ENCODE measurements at places on chromosomes 1 and 21.

DNA sequence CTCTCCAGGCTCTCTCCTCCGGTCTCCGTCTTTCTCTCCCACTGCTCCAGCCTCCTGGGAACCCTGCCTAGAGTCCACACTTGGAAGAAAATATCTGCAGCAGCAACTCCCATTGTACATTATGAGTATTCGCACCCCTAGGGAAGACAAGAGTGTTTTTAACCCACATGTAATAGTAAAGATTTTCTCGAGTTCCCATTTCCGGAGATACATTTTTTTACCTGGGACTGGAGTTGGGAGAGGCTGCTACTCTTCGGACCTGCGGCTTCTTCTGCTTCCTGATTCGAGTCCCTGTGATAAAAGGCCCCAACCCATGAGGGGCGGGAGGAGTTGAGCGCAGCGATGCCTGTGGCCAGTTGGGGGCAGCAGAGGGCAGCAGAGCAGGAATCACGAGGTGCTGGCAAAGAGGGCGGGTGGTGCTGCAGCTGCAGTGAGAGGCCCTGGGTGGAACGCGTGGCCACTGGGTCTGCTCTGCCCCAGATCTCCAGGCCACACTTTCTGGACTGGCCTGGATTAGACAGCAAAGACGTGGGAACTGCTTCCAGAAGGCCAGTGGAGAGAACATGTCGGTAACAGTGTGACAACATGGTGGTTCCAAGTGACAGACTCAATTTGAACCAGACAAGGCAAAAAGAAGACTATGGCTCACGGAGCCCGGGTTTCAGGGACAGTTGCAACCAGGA lies 221.0 kb upstream of the CSF3R start:
- peak; percentile 84 for DNase-seq

DNA sequence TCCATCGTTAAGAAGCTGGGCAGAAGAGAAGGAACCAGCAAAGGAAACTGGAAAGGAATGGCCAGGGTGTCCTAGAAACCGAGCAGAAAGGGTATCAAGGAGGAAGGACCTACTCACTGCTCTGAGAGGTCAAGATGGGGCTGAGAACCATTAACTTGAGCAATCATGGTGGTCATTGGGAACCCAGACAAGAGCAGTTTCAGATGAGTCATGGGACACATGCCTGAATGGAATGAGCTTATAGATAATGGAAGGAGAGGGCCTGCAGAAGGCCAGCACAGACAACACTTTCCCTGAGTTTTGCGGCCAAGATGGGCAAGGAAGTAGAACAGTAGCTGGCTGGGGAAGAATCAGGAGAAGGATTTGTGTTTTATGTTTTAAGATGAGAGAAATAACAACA lies 383.2 kb downstream of the KIF26B start:
- no peak for DNase-seq

DNA sequence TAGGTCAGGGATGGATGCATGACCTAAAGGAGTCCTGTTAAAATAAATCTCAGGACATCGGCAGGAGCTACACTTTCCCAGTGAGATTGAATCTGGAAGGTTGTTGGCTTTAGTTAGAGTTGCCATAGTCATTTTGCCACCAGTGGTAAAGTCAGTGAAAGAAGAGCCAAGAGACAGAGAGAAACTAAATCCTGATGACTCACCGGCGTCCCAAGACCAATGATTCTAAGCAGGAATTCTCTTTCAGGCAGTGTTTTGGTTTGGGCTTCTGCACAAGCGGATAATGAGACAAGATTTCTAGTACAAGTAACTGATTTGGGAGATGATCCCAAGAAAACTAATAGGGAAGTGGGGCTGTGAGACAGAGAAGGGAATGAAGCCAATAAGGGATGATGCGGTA lies 88.8 kb upstream of the ETS2 start:
- no peak for DNase-seq

- no peak for DNase-seq
Measured at GRCh38 chr1:37888022-37888700, 28.8 kb upstream of the MTF1 start.

DNA sequence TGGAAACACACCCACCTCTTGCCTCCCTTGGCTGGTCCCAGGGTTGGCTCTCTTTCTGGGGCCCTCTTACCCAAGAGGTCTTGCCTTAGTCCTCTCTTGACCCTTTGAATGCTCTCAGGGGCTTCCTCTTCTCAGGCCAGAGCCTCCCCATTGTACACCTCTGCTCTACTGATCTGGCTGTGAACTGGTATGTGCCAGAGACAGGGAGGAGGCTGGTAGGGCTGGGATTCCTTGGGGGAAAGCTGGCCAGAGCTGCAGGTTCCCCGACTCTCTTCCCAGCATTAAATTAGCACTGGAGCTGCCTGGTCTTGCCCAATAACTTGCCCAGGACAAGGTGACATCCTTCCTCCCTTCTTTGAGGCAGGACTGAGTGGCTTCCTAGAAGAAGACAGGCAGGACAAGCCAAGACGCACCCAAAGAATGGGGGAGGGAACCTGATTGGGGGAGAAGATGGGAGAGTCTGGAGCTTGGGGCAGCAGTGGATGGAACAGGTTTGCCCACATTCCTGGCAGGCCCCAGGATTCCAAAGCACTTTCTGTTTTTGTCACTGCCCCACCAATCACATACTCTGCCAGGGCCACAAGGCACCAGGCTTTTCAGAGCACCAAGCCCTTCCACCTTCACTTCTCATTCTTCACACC lies 37.2 kb upstream of the CITED4 start:
- DNase-seq, result no peak

DNA sequence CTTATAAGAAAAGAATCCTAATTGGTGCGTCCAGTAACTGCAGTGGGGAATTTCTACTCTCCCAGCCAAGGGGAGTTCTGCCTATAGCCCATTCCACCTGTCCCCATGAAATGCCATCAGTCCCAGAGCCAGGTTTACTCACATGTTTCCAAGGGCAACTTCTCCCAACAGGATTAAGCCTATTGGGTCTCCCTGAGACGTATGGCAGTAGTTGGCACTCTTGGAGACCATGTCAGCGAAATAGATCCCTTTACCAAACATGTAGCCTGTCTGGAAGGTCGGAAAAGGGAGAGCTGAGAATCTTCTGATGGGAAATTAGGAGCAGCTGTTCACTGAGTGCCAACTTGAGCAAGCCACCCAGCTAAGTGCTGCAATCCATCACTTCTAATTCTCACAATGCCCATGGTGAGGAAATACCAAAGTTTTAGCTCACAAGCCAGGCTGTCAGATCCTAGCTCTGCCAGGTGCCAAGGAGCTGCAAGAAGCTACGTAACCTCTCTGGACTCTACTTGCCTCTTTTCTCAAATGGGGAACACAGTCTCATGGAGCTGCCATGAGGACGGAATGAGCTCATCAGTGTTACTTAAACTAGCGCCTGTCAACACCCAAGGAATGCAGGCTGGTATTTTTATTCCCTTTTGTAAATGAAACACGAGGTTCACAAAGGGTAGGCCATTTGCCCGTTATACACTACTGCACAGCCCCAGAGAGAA lies 43.9 kb downstream of the PARP1 start:
- no peak for DNase-seq

- DNase-seq, result no peak
Measured at GRCh38 chr1:44827197-44828002, 15.7 kb downstream of the PTCH2 start.

GRCh38 chr1:2208309-2209239 lies 14.0 kb upstream of the FAAP20 start:
- no peak for DNase-seq

DNA sequence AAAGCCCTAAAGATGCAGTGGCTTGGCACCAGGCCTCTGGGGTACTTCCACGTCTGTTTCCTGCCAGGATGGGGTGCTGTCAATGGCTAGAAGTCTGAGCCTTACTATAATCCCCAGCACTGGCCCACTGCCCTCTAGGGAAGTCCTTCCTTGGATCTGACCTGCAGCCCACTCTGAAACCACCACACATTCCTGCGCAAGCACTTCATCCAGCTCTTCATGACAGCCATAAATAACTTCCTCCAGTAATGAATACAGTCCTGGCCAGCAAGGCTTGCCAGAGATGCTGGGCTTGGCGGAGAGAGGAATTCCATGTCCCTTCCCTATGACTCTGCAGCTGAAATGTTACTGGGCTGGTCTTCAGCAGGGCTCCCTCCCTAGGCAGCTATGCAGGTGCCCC lies 32.6 kb downstream of the ALPL start:
- no peak for DNase-seq

DNA sequence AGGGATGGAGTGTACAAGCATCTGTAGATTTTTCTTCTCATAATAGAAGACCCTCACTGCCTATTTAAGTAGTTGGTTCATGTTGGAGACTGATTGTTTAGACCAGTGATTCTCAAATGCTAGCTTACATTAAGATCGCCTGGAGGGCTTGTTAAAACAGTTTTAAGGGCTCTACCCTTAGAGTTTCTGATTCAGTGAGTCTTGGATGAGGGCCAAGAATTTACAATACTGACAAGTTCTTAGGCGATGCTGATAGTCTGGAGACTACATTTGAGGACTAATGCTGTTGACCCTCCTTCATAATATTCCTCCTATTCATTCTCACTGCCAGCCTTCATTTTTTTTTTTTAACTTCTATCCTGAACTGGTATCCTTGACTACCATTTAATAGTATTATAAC lies 15.2 kb upstream of the AGO3 start:
- DNase-seq, result no peak

DNA sequence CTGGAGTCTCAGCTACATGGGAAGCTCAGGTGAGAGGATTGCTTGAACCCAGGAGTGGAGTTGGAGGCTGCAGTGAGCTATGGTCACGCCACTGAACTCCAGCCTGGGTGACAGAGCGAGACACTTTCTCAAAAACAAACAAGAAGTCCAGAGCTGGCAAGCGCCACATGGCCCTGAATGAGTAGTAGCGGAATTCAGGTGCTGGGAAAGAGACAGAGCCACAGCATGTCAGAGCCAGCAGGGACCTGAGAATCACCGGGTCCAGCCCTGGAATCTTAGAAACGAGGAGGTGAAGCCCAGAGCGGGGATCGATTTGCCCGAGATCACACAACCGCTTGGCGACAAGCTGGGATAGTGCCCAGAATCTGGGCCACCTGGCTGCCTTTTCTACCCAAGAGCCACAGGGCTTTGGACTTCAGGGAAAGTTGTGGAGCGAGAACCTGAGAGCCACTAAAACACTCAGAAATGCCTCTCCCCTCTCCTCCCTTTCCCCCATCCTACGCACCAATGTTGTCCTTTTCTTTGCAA lies 9.8 kb downstream of the ARL8A start:
- DNase-seq, result no peak

- DNase-seq, result no peak
Measured at GRCh38 chr1:168628807-168629206, 52.4 kb downstream of the XCL1 start.

DNA sequence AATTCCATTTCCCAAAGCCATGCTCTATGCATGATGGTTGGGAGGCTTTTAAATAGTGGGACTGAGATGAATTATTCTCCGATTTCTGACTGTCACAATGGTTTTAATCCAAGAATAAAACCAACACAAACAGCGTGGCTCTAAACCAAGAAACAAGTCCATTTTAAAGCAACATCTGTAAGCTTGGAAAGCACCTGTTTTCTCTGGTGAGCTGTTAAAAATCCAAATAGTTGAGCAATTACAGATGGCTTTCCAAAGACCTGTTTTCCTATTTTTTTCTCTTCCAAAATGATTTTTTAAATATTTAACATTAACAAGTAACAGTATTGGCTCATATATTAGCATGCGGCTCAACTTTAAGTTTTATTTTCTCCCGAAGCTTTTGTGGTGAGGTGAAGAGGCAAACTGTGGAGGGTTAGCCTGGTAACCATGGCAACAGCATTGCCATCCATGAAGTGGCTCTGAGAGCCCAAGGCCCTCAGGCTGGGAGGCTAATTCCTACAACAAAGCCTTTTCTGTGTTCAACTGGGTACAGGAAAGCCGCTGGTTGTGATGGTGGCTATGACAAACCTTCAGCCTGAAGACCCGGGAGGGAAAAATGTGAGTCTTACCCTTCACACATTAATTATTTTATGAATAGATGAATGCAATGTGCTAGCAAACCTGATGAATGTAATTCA lies 56.7 kb upstream of the B3GALT5 start:
- DNase-seq, result no peak

DNA sequence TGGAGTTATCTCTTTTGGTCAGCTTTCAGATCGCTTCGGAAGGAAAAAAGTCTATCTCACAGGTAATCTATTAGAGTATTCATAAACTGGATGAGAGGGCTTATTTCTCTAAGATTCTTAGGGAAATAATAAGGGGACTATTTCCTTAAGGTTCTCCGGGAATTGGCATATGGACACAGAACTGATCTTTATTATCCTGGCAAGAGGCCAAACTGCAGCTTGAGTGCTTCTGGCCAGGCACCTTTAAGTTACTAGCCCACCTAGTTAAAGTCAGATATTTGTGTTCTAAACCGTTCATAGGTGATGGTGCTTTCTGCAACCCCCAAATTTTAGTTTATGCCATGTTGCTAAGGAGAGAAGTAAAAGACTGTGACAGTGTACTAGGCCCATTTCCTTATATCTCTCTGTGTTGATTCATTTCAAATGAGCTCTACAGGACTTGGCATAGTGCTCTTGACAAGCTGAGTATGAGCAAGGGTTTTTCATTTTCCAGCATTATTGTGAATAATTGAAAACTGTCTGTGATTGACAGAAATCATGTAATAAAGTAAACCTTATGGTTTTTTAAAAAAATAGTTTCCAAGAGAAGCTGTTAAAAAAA lies 43.4 kb downstream of the SLC22A15 start:
- no peak for DNase-seq

DNA sequence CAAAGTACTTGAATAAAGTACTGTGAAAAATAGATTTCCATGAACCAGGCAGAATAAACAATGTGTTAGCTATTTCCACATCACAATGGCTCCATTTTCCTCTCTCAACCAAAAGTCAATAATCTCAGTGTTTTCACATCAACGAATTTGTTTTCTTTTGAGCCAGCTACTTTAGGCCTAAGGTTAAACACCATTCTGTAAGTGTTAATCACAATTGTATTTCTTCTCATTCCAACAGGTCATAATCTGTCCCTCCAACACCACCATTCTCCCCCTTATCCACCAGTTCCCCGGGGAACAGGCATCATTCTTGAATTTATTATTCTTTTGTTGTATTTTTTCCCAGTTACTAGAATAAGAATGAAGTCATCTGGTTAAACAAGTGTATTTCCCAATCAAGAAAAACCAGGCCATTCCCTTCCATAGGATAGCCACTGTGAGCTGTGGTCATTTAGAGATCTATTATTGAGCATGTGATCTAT lies 66.2 kb upstream of the PALMD start:
- DNase-seq, result no peak

- DNase-seq, result no peak
Measured at GRCh38 chr21:45054927-45055612, 19.3 kb upstream of the ADARB1 start.

- no peak for DNase-seq
Measured at GRCh38 chr1:206931709-206932108, 10.0 kb upstream of the FCMR start.

DNA sequence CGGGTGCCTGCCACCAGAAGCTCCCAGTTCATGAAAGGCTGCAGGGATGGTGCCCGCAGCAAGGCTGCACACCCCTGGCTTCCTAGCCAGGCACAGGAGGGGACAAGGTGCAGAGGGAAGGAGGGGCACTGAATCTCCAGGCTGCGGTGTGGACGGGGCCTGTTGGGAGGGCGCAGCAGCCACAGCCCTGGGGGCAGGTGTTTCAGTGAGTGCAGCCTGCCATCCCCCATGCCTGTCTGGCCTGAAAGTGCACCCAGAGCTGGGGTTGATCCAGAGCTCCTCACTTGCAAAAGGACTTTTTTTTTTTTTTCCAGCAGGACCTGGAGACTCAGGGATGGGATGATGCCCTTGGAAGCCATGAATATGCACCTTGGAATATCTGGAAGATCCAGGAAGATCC lies 153.7 kb upstream of the C1orf174 start:
- no peak for DNase-seq

Measured in NAMALWA (cell line).